ENCODE measurements at places on chromosomes 1 and 21.

GRCh38 chr1:107195476-107195875 is 54.6 kb downstream of the NTNG1 start:
- no peak for DNase-seq

GRCh38 chr21:31872452-31873274 is at the start of gene HUNK:
TSS of gene HUNK (plus strand) at chr21:31873020. CDS start at chr21:31873675, 655 bp downstream.
- DNase-seq, result no peak

- no peak for DNase-seq
These were observed 20.4 kb upstream of the POU2F1 start for GRCh38 chr1:167200272-167200671.

- DNase-seq, result no peak
These were observed 21.2 kb upstream of the ADAR start for GRCh38 chr1:154629061-154629674.

- DNase-seq, result no peak
These were observed 852 bp downstream of the KTI12 start for GRCh38 chr1:52032785-52033131.

DNA sequence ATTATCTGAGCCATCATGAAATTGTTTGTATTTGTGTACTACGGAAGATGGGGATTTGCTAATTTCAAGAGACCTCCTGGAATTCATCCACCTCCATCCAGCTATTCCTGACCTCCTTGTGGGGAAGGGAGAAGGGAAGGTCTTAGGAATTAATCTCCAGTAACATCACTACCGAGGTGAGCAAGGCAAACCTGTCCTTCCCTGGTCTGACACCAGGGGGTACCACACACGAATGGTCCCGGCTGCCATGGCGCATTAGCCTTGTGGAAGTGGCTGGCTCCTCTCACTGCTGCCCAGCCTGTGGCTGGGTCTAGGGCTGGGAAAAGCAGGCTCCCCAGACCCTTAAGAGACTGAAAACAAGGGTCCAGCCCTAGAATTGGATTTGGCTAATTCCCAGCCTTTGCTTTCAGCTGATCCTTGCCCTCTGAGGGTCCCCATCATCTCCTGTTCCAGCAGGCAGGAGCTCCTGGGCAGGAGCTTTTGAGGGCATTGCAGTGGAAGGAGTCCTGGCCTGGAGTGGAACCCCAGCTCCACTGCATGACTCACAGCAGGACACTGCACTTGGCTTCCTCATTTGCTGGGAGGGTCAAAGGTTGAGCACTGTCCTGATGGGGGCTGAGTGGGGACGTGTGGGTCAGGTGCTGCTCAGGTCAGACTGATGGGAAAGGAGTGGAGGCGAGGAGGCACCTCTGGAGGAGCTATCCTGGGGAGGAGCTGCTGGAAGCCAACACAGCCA is 34.8 kb downstream of the RIMS3 start:
- no peak for DNase-seq

DNA sequence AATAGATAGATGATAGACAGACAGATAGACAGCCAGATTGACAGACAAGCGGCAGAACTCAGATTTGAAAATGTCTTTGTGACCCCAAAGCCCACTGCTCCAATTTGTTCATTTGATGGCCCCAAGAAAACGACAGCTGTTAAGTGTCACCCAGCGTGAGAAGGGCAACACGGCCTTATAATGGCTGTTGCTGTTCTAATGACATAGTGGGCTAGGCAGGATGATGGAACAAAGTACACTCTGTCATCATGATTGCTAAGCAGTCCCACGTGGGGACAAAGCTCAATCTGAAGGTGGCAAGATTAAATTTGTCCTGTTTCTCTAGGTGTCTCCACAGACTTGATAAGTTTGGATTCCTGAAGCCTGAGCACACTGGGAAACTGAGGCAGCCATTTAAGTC is 112.9 kb downstream of the DAB1 start:
- no peak for DNase-seq

GRCh38 chr1:2314273-2314802 is 77.0 kb downstream of the MORN1 start:
- no peak for DNase-seq

All from astrocyte of the cerebellum (primary cell).